ENCODE measurements at places on chromosomes 7 and 10. TPM values are rescaled to one million over a fixed set of nuclear protein-coding genes. Genes with fewer than 3 reads are reported as not detected.

The NPM3 gene
- total RNA-seq, result 12.0 TPM

GRCh38 chr7:118602090-118602489 is 377.6 kb downstream of the ANKRD7 start:
- no peak for DNase-seq
- no peaks in the 10 kb centered on the region for H3K4me1 ChIP-seq
- H3K27me3 ChIP-seq, result no peaks in the 10 kb centered on the region
- no peak overlapping the region for H3K4me3 ChIP-seq
- H3K27ac ChIP-seq, result no peak overlapping the region

DNA sequence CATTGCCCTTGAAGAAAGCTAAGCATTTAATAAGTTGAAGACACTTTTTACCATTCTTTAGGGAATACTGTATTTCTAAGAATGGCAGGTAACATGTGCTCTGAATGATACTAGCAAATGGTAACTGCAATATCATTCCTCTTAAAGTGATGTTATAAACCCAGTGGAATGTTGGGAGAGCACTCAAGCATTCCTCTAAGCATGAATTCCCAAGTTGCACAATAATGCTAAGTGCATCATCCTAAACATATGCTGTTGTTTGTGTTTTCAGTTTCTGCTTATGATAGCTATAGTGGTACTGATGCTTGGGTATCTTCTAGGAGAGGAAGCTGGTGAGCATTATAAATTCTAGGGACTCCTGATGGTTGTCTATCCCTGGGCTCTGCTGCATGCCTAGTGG is 673.9 kb downstream of the PHTF2 start:
- H3K27ac ChIP-seq, result no peak overlapping the region
- no peak for DNase-seq
- no peaks in the 10 kb centered on the region for H3K4me1 ChIP-seq
- H3K4me3 ChIP-seq, result no peak overlapping the region
- no peaks in the 10 kb centered on the region for H3K36me3 ChIP-seq

DNA sequence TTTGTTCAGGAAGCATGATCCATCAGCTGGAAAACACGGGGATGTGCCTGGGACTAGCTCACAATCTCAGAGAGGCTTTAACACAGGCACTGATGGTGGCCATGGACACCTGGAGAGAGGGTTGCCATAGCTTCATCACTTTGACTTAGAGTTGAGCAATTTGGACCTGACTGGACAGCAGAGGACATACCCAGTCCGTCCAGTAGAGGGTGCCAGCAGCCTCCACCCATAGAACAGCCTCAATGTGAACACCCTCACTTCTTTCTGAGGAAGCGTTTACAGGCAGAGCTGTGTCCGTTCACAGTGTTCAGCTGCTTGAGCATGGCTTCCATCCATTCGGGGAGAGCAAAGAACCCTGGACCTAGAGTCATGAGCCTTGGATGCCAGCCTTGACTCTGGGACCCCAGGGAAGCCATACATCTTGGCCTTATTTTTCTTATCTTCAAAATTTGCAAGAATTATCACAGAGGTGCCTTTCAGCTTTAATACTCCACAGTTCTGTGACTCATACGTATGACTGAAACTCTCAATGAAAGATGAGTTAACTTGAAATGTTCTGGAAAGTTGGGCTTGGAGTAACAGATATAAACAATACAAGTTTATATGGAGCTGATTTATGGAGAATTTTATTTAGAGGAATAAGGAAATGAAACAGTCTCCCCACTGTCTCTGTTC is 302.9 kb upstream of the PODXL start:
- peak; percentile 68 for DNase-seq
- H3K27me3 ChIP-seq, result no peaks in the 10 kb centered on the region
- H3K4me3 ChIP-seq, result no peak overlapping the region
- H3K27ac ChIP-seq, result peak overlapping the region; percentile 35

DNA sequence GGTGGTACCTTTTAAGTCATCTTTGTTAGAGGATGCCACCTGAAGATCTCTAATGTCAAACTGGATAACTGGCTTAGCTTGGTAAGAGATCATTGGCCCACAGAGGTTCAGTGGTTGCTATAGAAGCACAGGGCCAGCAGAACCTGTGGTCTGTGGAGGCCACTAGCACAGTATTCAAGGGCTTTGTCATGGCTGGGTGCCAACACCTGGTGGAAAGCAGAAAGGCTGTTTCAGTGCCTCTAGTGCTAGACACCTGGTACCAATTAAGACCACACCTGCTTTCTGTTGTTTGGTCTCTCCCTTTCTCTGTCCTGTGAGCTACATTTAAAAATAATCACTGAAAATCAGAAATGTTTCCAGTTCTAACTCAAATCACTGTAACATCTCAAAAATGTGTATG is 10.0 kb upstream of the PCGF5 start:
- peak overlapping the region; percentile 64 for H3K27ac ChIP-seq
- peak; percentile 89 for DNase-seq
- no peaks in the 10 kb centered on the region for H3K36me3 ChIP-seq
- H3K4me3 ChIP-seq, result no peak overlapping the region
- H3K4me1 ChIP-seq, result peaks cover 11% of the 10 kb centered on the region

DNA sequence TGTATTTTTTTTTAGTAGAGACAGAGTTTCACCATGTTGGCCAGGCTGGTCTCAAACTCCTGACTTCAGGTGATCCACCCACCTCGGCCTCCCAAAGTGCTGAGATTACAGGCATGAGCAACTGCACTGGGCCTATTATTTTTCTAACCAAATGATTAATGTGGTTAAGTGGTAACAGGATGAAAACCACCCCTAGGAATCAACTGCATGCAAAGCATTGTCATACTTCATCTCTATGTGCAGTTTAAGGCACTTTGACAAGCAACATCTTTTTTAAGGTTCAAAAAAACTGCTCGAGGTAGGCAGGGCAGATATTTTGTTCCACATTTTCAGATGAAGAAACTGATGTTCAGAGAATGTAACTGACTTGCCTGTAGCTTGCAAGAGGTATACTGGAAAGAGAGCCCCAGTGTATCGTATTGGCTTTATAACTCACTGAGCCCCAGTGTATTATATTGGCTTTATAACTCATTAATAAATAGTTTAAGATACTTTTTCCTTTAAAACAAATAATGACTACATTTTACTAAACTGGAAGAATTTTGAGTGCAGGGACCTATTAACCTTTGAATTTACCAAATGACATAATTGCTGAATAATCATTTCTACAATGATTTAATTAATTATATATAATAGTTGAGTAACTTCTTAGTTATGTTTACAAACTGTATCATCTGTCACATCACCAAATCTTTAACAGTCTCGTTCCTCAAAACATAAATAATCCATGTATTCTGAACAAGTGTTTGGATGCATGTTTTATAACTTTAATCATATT is 38.1 kb downstream of the RTKN2 start:
- H3K4me3 ChIP-seq, result no peak overlapping the region
- no peak overlapping the region for H3K27ac ChIP-seq
- no peak for DNase-seq
- no peaks in the 10 kb centered on the region for H3K36me3 ChIP-seq
- H3K4me1 ChIP-seq, result no peaks in the 10 kb centered on the region

DNA sequence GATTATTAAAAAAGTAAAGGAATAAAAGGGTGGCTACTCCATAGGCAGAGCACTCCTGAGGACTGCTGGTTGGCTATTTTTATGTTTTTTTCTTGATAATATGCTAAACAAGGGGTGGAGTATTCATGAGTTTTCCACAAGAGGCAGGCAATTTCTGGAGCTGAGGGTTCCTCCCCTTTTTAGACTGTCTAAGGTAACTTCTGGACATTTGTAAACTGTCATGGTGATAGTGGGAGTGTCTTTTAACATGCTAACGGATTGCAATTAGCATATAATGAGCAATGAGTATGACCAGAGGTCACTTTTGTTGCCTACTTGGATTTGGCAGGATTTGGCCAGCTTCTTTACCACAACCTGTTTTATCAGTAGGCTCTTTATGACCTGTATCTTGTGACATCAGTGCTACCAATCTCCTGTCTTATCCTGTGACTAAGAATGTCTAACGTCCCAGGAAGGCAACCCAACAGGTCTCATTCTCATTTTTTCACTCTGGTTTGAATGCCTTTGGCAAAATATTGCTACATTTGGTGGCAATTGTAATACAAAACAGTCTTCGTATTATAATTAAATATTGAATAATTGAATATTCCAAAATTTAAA is 587.8 kb upstream of the POM121L12 start:
- no peak overlapping the region for H3K27ac ChIP-seq
- H3K4me3 ChIP-seq, result no peak overlapping the region
- H3K27me3 ChIP-seq, result no peaks in the 10 kb centered on the region
- no peaks in the 10 kb centered on the region for H3K36me3 ChIP-seq

Measured in transverse colon (tissue), 4 donors.